ENCODE measurements at places on chromosomes 12 and 14.

- no peak for DNase-seq
Measured at GRCh38 chr14:61187196-61187905, 93.8 kb downstream of the TMEM30B start.

DNA sequence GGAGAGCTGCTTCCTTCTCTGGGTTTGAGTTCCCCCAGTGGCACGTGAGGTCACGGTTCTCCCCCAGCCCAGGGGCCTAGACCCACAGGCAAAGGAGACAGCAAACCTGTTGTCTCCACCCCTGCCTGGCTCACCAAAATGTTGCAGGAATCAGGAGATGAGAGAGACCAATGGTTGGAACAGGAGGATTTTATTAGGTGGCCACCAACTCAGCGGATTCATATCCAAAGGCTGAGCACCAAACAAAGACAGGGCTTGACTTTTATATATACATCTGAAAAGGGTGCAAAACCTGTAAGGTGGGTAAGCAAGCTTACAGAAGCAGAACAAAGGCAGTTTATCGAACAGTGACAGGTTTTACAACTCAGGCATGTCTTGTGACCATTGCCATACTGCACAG, 9.2 kb upstream of the ADAM21 start:
- DNase-seq = no peak

DNA sequence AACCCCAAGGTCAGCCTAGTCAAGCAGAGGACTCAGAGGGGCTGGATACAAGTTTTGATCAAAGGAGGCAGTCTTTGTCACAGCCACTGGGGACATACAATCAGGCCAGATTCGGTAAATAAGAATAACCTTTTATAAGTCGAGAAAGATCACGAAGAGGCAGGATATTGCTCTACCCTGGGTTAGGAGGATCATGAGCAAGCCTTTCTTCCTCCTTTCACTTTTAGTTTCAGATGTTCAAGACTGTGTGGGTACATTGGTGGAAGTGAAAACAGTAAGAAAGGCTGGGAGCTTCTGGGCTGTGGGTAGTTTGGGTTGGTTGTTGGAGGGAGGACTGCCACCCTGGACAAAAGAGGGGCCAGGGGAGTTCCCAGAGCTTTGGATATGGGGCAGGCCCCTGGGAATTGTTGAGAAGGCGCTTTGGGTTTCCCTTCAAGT, 127.7 kb downstream of the SNAPC1 start:
- no peak for DNase-seq

GRCh38 chr12:104358353-104359003, 54.9 kb downstream of the EID3 start:
- no peak for DNase-seq

DNA sequence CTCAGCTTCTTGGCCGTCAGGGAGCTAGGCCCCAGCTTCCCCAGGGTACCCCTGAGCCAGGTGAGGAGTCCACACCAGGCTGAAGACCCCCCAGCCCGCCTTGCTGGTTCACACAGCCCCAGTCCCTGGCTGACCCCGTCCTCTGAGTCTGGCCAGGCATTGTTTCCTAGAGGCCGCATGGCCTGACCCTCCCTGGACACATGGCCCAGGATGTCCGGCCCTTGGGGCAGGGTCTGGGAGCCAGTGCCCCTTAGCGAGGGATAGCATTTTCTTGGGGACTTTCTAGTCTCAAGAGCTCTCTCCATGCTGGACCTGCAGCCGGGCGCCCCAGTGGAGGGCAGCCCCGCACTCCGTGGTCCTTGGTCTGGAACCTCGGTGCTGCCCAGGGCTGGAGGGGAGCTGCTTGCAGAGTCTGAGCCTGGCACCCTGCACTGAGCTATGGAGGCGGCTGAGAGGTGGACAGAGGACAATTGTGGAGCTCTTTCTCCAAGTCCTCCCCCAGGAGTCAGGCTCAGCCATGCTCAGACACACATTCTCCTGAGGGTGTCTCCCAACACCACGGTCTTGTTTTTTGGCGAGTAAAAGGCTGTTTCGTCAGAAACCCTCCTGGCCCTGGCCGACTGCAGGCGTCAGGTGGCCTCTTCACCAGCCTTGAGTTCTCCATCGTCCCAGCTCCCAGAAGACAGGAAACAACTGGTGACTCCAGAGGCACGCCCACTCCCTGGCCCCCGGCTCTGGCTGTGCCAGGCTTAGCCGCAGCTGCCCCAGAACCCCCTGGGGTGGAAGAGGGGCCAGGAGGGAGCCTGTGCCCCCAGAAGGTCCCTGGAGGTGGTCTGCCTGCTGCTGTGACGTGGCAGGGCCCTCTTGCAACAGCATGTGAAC, 17.6 kb upstream of the CRIP2 start:
- DNase-seq = no peak

DNA sequence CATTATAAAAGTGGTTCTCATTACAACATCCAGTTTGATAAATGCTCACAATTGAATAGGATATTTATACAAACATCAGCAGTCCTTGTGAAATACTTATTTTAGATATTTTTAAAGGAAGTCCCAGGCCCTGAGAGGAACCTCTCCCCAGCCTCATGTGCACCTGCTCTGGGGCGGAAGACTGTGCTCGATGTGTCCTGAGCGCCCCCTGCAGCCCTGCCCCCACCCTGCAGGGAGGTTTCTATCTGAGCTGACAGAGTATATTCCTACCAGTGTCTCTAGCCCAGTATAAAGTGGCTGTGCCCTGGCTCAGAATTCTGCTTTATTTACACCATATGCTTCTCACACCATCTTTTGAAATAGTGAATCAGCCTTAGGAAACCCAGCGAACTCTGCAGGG, 1349.1 kb downstream of the TMEM121 start:
- DNase-seq = no peak

GRCh38 chr12:57416039-57416996, 14.5 kb downstream of the R3HDM2 start:
- DNase-seq = no peak

- no peak for DNase-seq
Measured at GRCh38 chr14:105067969-105068301, 2.7 kb upstream of the GPR132 start.

DNA sequence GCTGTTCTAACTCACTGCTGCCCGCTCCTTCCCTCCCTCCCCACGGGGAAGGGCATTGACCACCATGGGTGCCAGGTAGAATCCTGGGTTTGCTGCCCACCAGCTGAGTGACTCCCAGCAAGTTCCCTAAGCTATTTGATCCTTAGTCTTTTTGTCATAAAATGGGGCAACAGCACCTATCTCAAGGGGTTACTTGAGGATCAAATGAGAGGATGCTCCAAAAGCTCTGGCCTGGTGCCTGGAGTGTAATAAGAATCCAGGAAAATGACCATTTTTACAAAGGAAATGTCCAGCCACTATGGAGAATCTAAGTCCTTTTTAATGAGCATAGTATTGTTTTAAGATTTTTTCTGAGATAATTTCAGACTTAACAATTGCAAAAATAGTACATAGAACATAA, 61.4 kb upstream of the CMKLR1 start:
- no peak for DNase-seq

- no peak for DNase-seq
Measured at GRCh38 chr14:61328626-61329262, 7.4 kb downstream of the PRKCH start.

GRCh38 chr14:71321574-71322315, 414.5 kb downstream of the PCNX1 start:
- no peak for DNase-seq

- no peak for DNase-seq
Measured at GRCh38 chr12:1246637-1247036, 255.6 kb downstream of the ERC1 start.

DNA sequence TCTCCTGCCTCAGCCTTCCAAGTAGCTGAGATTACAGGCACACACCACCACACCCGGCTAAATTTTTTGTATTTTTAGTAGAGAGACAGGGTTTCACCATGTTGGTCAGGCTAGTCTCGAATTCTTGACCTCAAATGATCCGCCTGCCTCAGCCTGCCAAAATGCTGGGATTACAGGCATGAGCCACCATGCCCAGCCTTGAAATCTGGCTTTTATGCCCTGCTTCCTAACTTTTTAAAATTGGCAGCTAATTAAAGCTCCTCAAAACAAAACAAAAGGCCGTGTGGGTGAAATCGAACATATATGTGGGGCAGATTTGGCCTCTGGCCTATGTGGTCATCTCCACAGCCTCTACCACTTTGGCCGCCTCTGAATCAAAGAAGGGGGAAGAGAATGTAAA, 37.9 kb downstream of the KCTD10 start:
- no peak for DNase-seq

- no peak for DNase-seq
Measured at GRCh38 chr14:21748869-21749303, 75.3 kb upstream of the OR4E1 start.

- no peak for DNase-seq
Measured at GRCh38 chr12:92854344-92854743, 74.8 kb downstream of the EEA1 start.

- no peak for DNase-seq
Measured at GRCh38 chr14:88380405-88380804, 5.1 kb upstream of the SPATA7 start.

GRCh38 chr14:72736308-72736707, 157.6 kb downstream of the DPF3 start:
- no peak for DNase-seq

DNA sequence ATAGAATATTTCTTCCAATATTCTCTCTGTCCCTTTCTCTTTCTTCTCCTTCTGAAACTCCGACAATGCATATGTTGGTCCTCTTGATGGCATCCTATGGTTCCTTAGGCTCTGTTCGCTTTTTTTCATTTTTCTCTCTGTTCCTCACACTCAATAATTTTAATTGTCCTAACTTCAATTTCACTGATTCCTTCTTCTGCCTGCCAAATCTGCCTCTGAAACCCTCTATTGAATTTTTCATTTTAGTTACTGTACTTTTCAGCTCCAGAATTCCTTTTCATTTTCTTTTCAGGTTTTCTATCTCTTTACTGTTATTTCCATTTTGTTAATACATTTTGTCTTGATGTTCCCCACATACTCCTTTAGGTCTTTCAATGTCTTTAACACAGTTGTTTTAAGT, 67.0 kb upstream of the TTC7B start:
- DNase-seq = no peak

DNA sequence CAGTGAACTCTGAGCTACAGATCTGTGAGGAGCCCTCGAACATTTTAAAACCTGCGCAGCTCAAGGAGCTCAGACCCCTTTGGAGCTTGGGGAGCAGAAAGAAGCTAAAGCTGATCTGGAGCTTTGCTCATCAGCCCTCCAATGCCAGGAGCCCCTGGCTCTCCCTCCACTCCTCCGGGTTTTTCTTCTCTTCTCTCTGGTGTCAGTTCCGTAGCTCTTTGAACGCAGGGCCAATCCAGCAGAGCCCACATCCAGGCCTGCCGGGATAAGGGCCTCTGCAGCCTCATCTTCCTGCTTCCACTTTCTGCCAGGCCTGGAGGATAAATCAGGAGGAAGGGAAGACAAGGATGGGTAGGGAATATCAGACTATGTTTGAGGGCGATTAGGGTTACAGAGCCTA, 6.0 kb downstream of the HOXC4 start:
- no peak for DNase-seq

- no peak for DNase-seq
Measured at GRCh38 chr12:78697817-78698415, 166.7 kb upstream of the SYT1 start.

DNA sequence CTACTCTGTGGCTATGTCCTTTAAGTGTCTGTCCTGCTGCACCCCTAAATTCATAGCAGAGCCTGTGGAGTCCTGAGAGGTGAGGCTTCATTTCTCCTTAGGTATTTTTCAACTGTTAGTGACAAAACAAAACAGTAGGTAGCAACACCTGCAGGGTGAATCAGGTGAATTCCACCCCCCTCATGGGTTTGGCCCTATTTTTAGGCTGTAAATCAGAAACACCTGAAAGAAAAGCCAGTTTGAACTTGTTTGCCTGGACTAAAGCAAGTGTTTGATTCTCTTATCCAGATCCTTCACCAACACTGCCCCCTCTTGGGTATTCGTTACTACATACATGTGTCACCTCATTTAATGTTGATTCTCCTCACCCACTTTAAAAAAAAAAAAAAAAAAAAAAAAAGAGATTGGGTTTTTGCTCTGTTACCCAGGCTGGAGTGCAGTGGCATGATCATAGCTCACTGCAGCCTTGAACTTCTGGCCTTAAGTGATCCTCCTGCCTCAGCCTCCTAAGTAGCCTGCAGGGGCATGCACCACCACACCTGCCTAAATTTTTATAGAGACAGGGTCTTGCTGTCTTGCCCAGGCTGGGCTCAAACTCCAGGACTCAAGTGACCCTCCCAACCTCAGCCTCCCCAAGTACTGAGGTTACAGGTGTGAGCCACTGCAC, 10.3 kb downstream of the TBPL2 start:
- no peak for DNase-seq

GRCh38 chr14:94752591-94753436, 17.1 kb downstream of the GSC start:
- no peak for DNase-seq

DNA sequence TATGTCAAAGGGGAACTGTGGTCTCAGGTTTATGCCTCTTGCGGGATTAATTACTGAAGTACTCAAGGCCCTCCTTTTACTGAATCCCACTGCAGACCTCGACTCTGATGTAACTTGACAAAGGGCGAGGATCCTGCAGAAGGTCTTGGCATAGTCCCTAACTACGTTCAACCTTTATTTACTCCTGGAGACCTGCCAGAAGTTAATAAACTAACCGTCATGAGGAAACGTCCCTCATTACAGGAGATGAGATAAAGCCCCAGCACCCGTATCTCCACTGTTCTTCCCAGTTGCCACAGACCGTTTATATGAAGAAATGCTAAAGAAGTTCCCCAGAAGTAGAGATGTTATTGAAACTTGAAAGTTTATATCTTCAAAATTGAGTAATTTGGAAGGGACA, 190.9 kb downstream of the ETV6 start:
- DNase-seq = no peak

GRCh38 chr14:20413744-20414082, 412 bp upstream of the TEP1 start:
- no peak for DNase-seq

GRCh38 chr14:54665946-54666345, 99.0 kb downstream of the SAMD4A start:
- no peak for DNase-seq

DNA sequence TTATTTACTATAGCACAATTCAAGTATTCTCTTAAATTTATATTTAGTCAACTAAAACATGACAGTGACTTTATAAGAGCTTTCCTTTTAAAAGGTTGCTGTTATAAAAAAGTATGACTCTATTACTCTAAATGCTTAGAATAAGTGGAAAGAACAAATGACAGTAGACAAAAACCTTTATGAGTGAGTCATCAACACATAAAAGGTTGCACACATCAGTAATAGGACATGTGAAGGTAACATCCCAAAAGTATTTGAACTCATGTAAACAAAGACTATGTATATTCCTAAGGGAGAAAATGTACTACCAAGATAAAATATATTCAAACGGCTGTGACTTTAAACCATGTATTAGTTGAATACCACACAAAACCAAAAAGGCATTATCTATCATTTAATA, 98.8 kb downstream of the PAWR start:
- DNase-seq = no peak

DNA sequence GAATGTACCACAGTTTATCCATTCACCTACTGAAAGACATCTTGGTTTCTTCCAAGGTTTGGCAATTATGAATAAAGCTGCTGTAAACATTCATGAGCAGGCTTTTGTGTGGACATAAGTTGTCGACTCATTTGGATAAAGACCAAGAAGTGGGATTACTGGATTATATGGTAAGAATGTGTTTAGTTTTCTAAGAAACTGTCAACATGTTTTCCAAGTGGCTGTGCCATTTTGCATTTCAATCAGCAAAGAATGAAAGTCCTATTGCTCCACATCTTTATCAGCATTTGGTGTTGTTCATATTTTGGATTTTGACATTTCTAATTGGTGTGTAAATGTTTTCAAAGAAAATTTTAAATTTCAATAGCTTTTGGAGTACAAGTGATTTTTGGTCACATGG, 27.3 kb upstream of the KLRF1 start:
- DNase-seq = no peak
